ENCODE measurements at places on chromosomes 7 and 10.

GRCh38 chr10:132685921-132686680 lies 99.8 kb downstream of the NKX6-2 start:
- peak; percentile 17 for DNase-seq

DNA sequence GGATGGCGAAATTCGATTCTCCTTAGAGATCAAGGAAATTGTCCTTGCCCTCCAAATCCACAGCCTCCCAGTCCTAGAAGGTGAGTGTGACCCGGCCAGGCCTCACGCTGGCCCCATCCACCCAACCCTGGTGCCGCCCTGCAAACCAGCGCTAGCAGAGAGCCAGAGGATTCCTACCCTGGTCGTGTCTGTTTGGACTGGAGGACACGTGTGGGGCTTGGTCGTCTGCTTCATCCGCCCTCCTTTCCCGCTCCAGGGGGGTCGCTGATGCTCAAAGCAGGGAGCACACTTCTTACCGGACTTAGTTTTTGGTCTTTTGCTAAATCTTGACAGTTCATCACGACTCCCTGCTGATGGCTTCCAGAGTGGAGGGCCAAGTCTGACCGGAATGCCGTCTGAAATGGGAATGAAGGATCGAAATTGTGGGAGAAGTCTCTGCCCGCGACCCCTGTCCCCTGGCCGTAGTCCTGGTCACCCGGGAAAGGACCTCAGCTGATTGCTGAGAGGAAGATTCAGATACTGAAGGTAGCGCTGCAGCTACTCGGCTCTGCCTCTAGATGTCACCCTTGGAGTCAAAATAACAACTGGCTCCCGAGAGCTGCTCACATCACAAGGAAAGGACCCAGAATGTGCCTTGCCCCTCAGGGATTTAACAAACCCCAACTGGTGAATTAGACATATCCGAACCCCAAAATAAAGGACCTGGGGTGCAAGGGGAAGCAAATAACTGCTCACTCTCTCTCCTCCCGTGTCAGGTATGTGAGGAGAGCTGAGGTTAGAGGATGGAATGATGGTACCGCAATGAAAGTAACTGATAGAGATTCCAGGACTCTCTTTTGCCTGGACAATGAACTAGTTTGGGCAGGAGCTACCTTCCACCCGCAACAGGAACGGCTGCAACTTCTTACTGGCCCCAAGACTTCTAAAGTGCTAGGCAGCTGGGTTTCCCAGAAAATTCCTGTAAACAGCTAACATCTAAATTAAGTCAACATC lies 23.5 kb upstream of the ORC5 start:
- peak; percentile 34 for DNase-seq

DNA sequence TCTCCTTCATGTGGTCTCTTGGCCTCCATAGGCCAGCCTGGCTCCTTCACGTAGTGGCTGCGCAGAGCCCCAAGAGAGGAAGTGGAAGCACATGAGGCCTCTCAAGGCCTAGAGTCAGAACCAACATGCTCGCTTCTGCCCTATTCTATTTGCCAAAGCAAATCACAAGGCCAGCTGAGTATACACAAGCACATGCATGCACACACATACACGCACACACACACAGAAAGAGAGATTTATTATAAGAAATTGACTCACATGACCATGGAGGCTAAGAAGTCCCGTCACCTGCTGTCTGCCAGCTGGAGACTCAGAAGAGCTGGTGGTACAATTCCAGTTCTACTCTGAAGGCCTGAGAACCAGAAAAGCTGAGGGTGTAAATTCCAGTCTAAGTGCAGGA lies 64.3 kb upstream of the NRP1 start:
- DNase-seq: no peak

- no peak for DNase-seq
These were observed 50.3 kb upstream of the MACC1 start for GRCh38 chr7:20267482-20267881.

GRCh38 chr10:58993480-58994221 lies 182.8 kb upstream of the PHYHIPL start:
- DNase-seq: no peak

GRCh38 chr10:8568401-8568800 lies 513.9 kb downstream of the GATA3 start:
- DNase-seq: no peak

DNA sequence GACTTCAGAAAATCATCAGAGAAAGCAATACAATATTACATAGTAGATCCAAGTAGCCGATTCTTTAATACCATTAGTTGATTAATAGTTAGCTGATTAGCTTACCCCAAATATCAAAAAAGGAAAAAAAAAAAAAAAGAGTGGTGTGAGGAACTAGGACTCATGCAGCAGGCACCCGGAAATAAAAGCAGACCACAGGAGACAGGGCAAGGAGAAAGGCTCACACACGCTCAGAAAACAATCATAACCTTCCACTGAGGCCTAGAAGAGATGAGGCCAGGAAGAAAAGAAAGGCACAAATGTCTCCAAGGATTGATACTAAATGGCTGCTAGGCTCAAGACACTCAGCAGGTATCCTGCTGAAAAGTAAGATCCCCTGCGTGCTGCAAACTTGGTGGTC lies 25.9 kb downstream of the TRDMT1 start:
- no peak for DNase-seq

DNA sequence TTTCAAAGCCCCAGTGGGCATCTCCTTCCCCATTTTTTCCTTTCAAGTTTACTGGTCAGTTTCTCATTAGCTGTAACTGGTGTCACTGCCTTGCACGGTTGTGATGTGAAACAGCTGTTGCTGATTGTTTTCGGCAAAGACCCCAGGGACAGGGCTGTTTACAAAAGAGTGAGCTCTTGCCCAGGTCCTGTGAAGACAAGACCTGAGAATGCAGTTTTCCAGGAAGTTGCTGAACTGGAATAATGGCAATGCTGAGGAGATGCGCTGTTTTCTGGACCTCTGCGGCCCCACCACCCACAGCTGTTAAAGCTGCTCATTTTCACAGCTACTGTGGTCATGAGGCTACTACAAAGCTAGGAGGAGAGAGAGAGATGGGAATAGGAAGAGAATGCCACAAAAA lies 116.6 kb upstream of the RSU1 start:
- no peak for DNase-seq

DNA sequence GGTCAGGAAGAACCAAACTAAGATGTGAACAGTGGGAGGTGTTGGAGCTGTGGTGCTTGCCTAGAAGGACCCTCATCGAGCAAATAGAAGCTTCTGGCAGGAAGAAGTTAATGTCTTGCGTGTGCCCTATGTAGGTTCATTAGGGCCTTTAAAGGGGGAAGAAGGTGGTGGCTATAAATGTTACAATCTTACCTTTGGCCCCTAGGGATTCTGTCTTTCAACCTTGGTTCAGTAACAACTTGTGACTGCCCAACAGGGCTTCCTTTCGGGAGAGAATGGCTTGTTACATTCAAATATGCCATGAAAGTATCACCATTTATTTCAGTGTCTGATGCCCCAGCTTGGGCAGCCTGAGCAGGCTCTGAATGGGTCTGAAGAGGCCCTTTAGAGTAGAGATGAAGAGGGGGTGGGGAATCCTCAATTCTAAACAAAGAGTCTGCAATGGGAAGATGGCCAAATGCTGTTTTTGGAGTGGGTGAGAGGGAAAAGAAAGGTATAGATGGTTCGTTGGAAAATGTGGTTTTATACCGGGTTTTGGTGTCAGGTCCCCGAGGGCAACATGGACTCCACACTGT lies 108.0 kb downstream of the TCF7L2 start:
- no peak for DNase-seq

DNA sequence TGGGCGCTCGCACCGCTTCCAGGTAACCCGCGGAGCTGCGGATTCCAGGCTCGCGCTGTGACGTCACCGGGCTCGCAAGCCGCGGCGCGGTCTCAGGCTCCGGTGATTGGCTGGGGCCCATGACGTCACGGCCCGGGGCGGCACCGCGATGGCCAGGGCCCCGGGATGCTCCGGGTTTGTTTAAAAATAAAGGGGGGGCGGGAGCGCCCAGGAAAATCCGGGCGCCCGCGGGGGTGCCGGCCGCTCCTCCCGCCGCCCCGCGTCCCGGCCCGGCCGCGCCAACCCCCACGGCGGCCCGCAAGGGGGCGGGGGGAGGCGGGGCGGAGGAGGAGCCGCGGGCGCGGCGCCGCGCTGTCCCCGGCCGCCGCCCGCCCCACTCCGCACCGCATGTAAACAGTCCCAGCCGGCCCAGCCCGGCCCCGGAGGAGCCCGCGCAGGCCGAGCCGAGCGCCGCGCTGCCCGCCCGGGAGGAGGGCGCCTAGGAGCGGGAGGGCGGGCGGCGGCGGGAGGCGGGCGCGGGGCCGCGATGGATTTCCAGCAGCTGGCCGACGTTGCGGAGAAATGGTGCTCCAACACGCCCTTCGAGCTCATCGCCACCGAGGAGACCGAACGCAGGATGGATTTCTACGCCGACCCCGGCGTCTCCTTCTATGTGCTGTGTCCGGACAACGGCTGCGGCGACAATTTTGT lies at the start of gene MTURN:
MTURN (plus strand) TSS at position 376 of the 690 bp plus-strand sequence; CDS start at position 527, 151 bp downstream.
- peak; percentile 94 for DNase-seq

GRCh38 chr10:84360637-84361365 lies 32.4 kb downstream of the CCSER2 start:
- DNase-seq: no peak

DNA sequence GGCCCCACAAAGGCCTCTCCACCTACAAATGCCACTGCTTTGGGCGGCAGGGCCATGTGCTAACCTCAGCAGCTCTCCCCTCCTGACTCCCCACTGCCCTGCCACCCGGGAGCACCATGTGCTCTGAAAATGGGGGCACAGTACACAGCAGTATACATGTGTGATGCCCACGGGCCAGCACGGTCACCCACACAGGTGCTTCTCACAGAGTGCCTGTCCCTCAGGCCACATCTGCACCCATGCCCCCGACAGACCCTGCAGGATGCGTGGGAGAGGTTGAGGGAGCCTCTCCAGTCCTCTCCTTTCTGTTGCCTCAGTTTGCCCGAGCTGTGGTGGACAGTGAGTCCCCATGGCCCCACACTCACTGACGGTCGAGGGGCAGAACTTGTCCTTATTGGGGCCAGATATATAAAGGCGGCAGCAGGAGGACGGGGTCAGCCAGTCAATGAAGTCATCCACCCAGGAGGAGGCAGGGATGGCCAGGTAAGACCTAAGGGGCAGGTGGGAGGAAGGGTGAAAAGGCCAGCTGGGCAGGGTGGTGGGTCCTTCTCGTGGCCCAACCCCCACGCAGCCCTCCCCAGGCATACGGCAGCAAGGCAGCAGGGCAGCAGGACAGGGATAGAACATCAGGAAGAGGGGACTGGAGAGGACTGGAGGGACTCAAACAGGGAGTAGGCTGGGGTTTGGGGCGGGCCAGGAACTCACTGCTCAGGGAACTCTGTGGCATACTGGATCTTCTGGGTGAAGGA lies 19.6 kb downstream of the NPC1L1 start:
- no peak for DNase-seq

DNA sequence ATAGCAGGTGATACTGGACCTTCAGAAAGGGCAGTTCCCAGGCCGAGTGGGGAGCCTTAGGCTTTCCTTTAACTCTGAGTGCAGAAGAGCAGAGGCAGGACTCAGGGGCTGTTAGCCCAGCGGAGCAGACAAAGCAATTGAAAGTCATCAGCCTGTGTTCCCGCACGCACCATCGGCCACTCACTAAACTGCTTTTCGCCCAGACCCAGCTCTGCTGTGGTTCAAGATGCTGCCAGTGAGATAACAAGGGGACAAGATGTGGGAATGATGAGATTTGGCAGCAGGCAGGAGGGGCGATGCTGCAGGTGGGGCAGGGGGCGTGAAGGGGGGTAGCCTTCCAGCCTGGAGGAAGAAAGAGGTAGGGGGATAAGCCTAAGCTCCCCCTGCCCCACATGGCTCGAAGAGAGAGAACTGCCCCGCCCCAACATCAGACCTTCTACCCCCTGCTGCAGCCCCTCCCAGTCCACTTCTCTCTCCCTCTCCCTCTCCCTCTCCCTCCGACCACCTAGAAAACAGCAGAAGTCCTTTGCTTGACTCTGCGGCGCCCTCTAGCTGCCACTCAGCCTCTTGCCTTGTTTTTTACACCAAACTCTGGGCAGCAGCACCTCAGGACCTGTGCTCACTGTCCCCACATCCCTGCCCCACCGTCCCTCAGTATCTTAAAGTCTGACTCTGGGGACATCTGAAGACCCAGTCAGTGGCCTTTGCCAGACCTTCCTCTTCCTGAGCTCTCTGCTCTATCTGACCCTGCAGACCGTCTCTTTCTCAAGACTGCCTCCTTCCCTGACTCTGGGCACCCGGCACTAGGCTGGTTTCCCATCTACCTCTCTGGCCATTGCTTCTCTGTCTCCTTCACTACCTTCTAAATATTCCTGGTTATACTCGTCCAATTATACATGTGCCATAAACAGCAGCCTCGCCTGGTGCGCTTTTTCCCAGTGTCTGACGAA lies 110.5 kb downstream of the C10orf105 start:
- peak; percentile 91 for DNase-seq

GRCh38 chr7:30285067-30285535 lies 704 bp downstream of the ZNRF2 start:
- DNase-seq: no peak

Measured in left colon (tissue), 2 donors.